Hepatocyte (in vitro differentiated cells): ENCODE measurements at places on chromosomes 1 and 21.

DNA sequence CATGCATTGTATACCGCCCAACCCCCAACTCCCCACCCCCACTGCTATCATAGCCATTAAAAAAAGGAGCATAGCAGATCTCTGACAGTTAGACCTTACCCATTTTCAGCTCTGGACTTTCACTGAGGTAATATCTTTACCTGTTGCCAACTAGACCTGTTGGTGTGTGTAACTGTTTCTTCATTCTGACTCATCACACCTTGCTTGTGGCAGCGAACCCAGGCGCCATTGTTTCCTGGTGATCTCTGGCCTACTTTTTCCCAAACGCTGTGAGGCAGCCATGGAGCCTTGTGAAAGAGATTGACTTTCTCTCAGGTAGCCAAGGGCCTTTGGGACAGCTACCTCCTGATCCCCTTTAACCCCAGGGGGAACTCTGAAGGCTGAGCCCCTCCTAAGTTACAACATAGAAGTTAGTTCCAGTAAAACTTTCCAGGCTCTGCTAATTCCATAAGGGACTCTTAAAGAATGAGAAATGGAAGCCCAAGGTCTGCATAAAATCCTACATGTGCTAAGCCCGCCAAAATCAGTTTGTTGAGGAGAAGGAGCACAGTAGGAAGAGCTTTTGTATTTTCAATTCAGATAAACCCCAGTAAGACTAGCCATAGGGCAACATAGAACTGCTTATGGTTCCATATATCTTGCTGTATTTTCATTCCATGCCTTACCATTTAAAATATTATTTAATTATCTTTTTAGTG lies 196.1 kb upstream of the CAMK1G start:
- no peaks in the 10 kb centered on the region for H3K36me3 ChIP-seq
- DNase-seq = no peak

DNA sequence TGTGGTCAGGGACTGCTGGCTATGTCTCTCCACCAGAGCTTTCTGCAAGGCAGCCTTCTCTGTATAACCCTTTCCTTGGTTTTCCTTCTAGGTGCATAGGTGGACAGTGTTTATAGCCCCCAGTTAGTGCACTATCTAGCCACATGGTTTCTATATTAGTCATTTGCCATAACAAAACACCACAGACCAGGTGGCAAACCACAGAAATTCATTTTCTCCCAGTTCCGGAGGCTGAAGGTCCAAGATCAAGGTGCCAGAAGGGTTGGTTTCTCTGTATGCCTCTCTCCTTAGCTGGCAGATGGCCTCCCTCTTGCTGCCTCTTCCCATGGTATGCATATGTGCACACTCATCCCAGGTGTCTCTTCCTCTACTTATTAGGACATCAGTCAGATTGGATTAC lies 106.4 kb downstream of the KAZN start:
- no peak overlapping the region for H3K4me3 ChIP-seq
- no peak for DNase-seq
- no peak overlapping the region for H3K27ac ChIP-seq
- no peaks in the 10 kb centered on the region for H3K36me3 ChIP-seq
- no peaks in the 10 kb centered on the region for H3K27me3 ChIP-seq

- no peak for DNase-seq
- no peaks in the 10 kb centered on the region for H3K27me3 ChIP-seq
- no peak overlapping the region for H3K4me3 ChIP-seq
These were observed 80.2 kb downstream of the ADSS2 start for GRCh38 chr1:244371242-244372141.

DNA sequence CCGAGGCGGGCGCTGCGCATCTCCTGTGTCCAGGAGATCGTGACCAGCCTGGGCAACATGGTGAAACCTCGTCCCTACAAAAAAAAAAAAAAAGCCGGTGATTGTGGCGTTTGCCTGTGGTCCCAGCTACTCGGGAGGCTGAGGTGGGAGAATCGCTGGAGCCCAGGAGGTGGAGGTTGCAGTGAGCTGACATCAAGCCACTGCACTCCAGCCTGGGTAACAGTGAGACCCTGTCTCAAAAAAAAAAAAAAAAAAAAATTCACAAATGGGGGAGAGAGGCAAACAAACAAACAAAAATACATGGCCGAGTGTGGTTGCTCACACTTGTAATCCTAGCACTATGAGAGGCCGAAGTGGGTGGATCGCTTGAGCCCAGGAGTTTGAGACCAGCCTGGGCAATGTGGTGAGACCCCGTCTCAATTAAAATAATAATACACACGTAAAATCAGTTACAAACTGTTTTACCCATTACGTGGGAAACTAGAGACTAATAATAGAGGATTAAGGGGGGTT lies 758 bp downstream of the TATDN3 start:
- H3K27ac ChIP-seq = peak overlapping the region; percentile 98
- peak overlapping the region; percentile 44 for H3K4me3 ChIP-seq
- no peaks in the 10 kb centered on the region for H3K27me3 ChIP-seq

- no peak for DNase-seq
- no peaks in the 10 kb centered on the region for H3K4me1 ChIP-seq
- no peak overlapping the region for H3K4me3 ChIP-seq
- H3K36me3 ChIP-seq = no peaks in the 10 kb centered on the region
These were observed 48.6 kb downstream of the MEGF6 start for GRCh38 chr1:3562712-3563111.

DNA sequence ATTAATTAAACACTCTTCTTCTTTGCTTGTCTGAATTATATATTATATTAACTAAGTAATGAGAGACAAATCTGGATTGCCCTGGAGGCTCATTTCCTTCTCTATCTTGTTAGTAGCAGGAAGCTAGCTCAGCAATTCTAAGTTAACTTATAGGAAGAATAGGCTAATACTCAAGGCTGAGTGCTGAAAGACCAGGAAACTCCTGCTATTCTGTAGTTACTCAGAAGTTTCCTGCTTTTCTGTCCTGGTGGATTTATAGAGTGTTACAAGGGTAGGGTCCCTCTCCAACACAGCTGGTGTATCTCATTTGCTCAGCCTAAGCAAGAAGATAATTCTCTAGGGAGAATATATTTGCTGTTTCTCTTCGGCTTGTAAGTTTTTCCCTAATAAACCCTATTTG lies 29.2 kb downstream of the HSPA13 start:
- H3K4me1 ChIP-seq = no peaks in the 10 kb centered on the region
- H3K27me3 ChIP-seq = no peaks in the 10 kb centered on the region
- no peak overlapping the region for H3K4me3 ChIP-seq
- DNase-seq = no peak

- peak within 1 kb of the TSS; percentile 77 for H3K27ac ChIP-seq
- no peaks in the 10 kb centered on the region for H3K4me1 ChIP-seq
- no peaks in the 10 kb centered on the region for H3K27me3 ChIP-seq
- H3K36me3 ChIP-seq = no peaks in the 10 kb centered on the region
- no peak within 1 kb of the TSS for H3K4me3 ChIP-seq
These were observed at the start of gene RNU5D-1 for GRCh38 chr1:44730741-44731512. TSS of gene RNU5D-1 (minus strand) at chr1:44731170.

DNA sequence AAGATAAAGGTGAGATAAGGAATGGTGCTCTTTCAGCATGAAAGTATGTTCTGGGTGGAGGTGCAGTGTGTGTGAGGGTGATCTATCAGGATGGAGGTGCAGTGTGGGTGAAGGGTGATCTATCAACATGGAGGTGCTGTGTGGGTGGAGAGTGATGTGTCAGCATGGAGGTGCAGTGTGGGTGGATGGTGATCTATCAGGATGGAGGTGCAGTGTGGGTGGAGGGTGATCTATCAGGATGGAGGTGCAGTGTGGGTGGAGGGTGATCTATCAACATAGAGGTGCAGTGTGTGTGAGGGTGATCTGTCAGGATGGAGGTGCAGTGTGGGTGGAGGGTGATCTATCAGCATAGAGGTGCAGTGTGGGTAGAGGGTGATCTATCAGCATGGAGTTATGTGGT lies 12.3 kb upstream of the MAP10 start:
- no peak for DNase-seq
- no peaks in the 10 kb centered on the region for H3K27me3 ChIP-seq
- peaks cover 6% of the 10 kb centered on the region for H3K4me1 ChIP-seq
- H3K36me3 ChIP-seq = no peaks in the 10 kb centered on the region
- no peak overlapping the region for H3K4me3 ChIP-seq
- H3K27ac ChIP-seq = no peak overlapping the region

DNA sequence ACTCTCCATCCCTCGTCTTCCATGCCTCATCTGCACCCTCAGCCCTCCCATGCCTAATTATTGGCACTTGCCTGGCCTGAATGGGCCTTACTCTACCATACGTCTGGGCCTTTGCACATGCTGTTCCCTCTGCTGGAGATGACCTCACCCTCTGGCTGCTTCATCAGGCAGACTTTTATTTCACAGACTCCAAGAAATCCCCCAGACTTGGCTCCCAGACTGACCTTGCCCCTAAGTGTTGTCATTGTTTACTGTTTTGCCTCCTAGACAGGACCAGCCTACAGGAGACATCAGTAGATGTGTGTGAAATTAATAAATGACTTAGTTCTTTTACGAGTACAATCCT lies 5.2 kb upstream of the AHDC1 start:
- peaks cover 24% of the 10 kb centered on the region for H3K4me1 ChIP-seq
- no peak for DNase-seq
- no peaks in the 10 kb centered on the region for H3K27me3 ChIP-seq
- no peak overlapping the region for H3K4me3 ChIP-seq
